ENCODE measurements at places on chromosomes 7 and 10.
A peak's percentile ranks its signal among the peaks of the same experiment; 100 is the strongest.

DNA sequence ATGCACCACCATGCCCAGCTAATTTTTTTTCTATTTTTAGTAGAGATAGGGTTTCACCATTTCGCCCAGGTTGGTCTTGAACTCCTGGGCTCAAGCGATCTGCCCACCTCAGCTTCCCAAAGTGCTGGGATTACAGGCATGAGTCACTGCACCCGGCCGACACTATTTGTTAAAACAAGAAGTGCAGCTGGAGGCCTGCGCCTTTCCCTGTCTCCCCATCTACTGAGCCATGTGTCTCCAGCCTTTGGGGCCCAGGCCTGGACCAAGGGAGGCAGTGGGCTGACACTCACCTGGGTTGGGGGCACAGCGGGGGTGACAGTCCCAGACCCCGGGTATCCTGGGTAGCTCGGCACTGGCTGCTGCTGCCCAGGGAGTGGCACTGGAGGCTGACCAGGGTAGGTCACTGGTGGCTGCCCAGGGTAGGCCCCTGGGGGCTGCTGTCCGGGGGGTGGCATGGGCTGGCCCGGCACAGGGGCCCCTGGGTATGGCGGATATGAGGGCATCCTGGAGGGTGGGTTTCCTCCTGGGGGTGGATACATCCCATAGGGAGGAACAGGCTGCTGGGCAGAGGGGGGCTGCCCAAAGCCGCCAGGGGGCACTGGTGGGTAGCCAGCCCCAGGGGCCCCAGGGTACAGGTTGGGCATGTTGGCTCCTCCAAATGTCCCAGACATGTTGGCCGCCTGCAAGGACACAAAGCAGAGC, 36.3 kb downstream of the PLAC9 start:
- no peak for DNase-seq

DNA sequence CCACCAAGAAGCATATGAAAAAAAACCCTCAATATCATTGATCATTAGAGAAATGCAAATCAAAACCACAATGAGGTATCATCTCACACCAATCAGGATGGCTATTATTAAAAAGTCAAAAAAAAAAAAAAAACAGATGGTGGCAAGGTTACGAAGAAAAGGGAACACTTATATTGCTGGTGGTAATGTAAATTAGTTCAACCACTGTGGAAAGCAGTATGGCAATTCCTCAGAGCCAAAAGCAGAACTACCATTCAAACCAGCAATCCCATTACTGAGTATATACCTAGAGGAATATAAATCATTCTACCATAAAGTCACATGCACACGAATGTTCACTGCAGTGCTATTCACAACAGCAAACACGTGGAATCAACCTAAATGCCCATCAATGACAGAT, 46.0 kb downstream of the CNOT4 start:
- no peak for DNase-seq

- DNase-seq = no peak
Measured at GRCh38 chr10:3496138-3496537, 288.9 kb downstream of the KLF6 start.

GRCh38 chr10:88858491-88858890, 6.8 kb upstream of the ANKRD22 start:
- DNase-seq = no peak

DNA sequence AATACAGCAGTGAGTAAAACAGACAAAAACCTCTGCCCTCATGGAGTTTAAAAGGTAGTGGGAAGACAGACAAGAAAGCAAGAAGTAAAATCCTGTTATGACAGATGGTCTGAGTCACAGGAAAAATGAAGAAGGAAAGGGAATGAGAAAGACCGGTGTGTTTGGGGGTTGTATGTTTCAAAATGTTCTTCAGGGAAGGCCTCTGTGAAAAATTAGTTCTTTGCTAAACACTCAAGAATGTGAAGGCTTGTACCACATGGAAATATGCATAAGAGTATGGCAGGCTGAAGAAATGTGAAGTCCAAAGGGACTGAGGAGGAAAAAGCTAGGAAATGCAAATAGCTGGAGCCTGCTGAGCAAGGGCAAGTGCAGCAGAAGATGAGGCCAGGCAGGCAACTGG, 315.9 kb upstream of the SEMA3A start:
- no peak for DNase-seq

DNA sequence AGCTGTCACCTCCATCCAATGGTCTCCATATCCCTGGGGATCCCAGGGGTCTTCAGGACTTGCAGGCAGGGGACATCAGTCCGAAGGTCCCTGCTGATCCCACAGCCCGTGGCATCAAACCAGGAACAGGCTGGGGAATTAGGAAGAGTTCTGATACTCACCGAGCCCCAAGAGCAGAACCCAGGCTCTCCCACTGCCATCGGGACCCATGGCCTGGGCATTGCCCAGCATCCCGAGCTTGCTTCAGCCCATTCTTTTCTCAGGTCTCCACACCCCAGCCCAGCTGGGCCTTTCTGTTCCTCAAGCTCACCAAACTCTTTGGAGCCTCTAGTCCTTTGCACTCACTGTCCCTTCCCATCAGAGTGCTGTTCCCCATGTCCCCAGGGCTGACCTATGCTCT, 280.9 kb downstream of the GRID1 start:
- DNase-seq = no peak

DNA sequence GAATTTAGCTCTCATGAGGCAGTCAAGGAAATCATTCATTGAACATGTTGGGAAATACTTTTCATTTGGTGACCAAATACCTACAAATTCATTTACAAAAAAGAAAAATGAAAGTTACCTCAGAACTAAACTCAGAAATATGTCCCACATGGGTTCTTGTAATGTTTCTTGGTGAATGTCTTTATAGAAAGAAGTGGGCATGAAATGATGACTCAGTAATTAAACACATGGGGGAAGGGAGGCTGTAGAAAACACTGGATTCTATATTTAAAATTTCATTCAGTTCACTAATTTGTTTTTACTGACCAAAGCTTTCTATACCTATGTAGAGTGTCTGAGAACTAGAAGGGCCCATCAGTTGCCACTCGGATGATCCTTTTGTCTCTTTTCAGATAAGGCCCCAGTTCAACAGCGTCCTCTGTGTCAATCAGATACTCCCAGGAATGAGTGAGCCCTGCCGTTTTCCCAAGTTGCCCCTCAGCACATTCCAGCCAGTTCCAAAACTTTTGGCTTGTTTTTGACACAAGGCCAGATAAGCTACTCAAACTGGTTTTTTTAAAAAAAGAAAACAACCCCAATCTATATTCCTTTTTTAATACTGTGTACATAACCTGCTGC, 49.3 kb upstream of the AGBL3 start:
- DNase-seq = no peak

- DNase-seq = no peak
Measured at GRCh38 chr7:2950578-2950977, 93.1 kb downstream of the CARD11 start.

GRCh38 chr7:16889305-16889704, 7.5 kb upstream of the AGR3 start:
- DNase-seq = no peak

- no peak for DNase-seq
Measured at GRCh38 chr7:1899951-1900762, 230.1 kb downstream of the ELFN1 start.

DNA sequence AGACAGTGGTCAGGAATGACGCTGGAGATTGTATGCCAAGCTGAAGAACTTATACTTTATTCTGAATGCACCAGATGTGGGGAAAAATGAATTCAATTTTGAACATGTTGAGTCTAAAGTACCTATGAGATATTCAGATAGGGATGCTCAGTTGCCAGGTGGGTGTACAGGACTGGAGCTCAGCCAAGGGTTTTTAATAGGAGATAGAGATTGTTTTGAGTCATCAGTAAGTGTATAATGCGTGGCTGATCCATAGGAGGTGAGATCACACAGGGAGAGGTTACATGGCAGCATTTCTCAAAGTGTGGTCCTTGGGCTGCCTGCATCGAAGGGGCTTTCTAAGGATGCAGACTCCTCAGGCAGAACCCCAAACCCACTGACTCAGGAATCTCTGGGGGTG, 6.8 kb upstream of the HIPK2 start:
- no peak for DNase-seq

DNA sequence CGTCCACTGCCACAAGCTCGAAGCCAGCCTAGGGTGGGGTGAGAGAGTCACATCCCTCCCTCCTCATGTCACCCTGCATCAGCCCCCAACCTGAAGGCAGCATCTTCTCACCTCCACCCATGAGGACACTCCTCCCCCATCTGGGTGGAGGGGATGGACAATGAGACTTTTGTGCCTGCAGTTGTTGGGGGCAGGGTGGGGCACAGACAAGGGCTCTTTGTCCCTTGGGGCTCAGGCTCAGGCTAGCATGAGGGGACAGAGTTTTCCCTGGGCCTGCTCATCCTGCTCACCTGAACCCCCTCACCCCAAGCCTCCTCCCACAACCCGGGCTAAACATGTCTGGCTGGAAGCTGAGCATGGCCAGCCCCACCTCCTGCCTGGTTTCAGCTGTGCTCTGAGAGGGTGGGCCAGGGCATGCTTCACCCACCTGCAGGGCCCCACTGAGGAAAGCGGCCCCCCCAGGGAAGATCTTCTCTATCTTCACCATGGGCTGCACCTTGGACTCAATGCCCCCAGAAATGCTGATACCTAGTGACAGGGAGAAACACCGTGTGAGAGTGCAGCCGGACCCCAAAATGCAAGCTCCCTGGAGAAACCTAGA, 9.3 kb downstream of the LZTS2 start:
- DNase-seq = no peak

- no peak for DNase-seq
Measured at GRCh38 chr10:43229208-43230061, 37.4 kb downstream of the RASGEF1A start.

GRCh38 chr10:132076578-132077081, 10.9 kb downstream of the JAKMIP3 start:
- no peak for DNase-seq

- DNase-seq = no peak
Measured at GRCh38 chr10:95279042-95279820, 11.6 kb downstream of the PDLIM1 start.

DNA sequence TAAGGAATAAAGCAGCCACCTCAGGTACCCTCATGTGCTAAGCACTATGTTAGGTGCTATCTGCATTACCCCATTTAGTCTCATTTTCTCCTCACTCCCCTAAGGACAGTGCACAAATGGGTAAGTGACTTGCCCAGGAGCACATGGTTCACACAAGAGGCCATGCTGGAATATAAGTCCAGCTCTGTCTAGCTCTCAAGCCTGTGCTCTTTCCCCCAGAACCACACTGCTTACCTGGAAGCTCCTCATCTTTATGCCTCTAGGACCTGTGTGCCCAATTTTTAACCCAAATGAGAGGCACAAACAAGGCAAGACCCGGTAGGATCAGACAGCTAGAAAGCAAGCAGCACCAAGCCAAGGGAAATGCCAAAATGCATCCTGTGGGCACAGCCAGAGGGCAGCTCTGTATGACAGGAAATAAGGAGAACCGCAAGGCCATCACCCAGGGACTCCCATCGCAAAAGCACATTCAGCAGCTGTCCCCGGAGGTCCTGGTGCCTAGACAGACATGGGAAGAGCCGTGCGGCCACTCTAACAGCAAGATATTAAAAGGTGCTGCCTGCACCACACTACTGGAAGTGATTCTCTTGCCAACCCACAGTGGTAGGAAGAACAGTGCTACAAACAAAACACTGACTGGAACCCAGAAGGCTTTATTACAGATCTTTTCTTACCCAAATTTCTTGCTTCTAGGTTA, 88.1 kb downstream of the GSAP start:
- DNase-seq = no peak

DNA sequence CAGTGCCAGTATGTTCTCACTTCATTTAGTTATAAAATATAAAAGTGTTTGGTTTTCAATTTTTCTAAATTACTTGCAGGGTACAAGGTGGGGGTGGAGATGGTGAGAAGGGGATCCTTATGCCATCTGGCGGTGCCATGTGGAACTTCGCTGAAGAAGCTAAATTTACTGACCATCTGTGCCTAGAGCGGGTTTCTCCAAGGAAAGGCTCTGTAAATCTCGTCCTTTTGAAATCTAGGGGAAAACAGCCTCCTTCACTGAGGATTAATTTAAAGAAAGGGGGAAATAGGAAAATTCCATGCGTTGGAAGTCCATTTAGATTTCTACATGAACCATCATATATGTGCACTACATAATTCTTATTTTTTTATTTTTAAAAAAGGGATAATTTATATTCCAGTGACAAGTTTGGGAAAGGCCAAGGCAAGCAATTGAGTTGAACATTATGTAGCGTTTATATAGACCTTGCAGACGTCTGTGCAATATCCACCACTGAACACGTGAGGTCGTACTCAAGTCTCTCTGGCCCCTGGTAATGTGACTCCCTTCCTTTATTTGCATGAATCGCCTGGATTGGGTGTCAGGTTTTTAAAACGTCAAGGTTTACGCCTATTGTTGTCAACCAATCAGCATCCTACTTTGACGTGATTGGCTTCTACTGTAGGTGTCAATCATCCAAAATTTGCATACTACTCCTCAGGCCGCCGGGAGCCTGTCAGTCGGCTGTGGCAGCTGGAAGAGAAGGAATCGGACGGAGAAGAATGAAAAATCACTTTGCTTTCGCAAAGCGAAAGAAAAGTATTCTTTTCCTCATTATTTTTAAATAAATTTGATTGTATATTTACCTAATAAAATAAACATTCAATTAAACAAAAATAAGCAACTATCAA, 297.1 kb upstream of the NFE2L3 start:
- DNase-seq = peak; percentile 63

- DNase-seq = no peak
Measured at GRCh38 chr7:137882261-137882668, 35.5 kb upstream of the DGKI start.

All from neural crest cell (in vitro differentiated cells).